ENCODE measurements at places on chromosomes 3 and 15.

- DNase-seq, result no peak
These were observed at the start of gene SLC51A for GRCh38 chr3:196216089-196216564. SLC51A (plus strand) TSS chr3:196216534; CDS start chr3:196216713, 179 bp downstream.

- DNase-seq, result no peak
These were observed 20.7 kb downstream of the CHL1 start for GRCh38 chr3:217099-217813.

GRCh38 chr3:10962481-10963036, 30.0 kb upstream of the SLC6A1 start:
- no peak for DNase-seq

GRCh38 chr15:64024172-64025050, 21.9 kb downstream of the DAPK2 start:
- no peak for DNase-seq

- DNase-seq, result no peak
These were observed 261.4 kb upstream of the HES1 start for GRCh38 chr3:193874512-193874911.
